ENCODE measurements at places on chromosomes 5 and 9. TPM values are rescaled to one million over a fixed set of nuclear protein-coding genes. Genes with fewer than 3 reads are reported as not detected.

GRIA1 gene
- not detected for total RNA-seq

JADE2 gene
- total RNA-seq: 23.6 TPM

GAS1 gene
- total RNA-seq: 15.9 TPM

PCDHGA12 gene
- total RNA-seq: 13.8 TPM

FIBCD1 gene
- total RNA-seq: 0.26 TPM

SLC4A9 gene
- 0.18 TPM for total RNA-seq

SKIC3 gene
- 87.3 TPM for total RNA-seq

TXNDC15 gene
- total RNA-seq: 94.9 TPM

OR1J2 gene
- not detected for total RNA-seq

Data from SK-MEL-5 (cell line).